Activated CD8-positive, alpha-beta memory T cell treated with anti-CD3 and anti-CD28 coated beads, Interleukin-2, amount 10 ng/mL, durations not matched to agents 7 days and 5 days (primary cell): ENCODE measurements at places on chromosomes 3 and 15.

GRCh38 chr15:69096196-69096595 is 64.2 kb upstream of the GLCE start:
- no peaks in the 10 kb centered on the region for H3K4me1 ChIP-seq
- no peaks in the 10 kb centered on the region for H3K36me3 ChIP-seq
- peaks cover 10% of the 10 kb centered on the region for H3K27me3 ChIP-seq
- no peak for DNase-seq
- no peak overlapping the region for H3K4me3 ChIP-seq
- H3K27ac ChIP-seq = no peak overlapping the region

GRCh38 chr3:98573181-98573728 is 20.2 kb downstream of the CPOX start:
- peaks cover 51% of the 10 kb centered on the region for H3K36me3 ChIP-seq
- H3K27me3 ChIP-seq = no peaks in the 10 kb centered on the region
- peak overlapping the region; percentile 67 for H3K4me3 ChIP-seq
- peaks cover 68% of the 10 kb centered on the region for H3K4me1 ChIP-seq
- no peak for DNase-seq
- peak overlapping the region; percentile 93 for H3K27ac ChIP-seq

- peaks cover 2% of the 10 kb centered on the region for H3K4me1 ChIP-seq
- DNase-seq = no peak
- H3K27me3 ChIP-seq = peaks cover 60% of the 10 kb centered on the region
- no peak overlapping the region for H3K27ac ChIP-seq
These were observed 1.1 kb downstream of the RAB6B start for GRCh38 chr3:133894353-133895207.

- H3K36me3 ChIP-seq = peaks cover 5% of the 10 kb centered on the region
- H3K27me3 ChIP-seq = no peaks in the 10 kb centered on the region
- no peak for DNase-seq
- H3K4me3 ChIP-seq = no peak overlapping the region
- no peaks in the 10 kb centered on the region for H3K4me1 ChIP-seq
- H3K27ac ChIP-seq = no peak overlapping the region
These were observed 66.3 kb downstream of the NIPA2 start for GRCh38 chr15:22904736-22905135.

- peaks cover 9% of the 10 kb centered on the region for H3K27me3 ChIP-seq
- H3K4me1 ChIP-seq = peaks cover 2% of the 10 kb centered on the region
- no peak for DNase-seq
- H3K27ac ChIP-seq = no peak overlapping the region
These were observed 33.3 kb downstream of the CA12 start for GRCh38 chr15:63348392-63348791.

DNA sequence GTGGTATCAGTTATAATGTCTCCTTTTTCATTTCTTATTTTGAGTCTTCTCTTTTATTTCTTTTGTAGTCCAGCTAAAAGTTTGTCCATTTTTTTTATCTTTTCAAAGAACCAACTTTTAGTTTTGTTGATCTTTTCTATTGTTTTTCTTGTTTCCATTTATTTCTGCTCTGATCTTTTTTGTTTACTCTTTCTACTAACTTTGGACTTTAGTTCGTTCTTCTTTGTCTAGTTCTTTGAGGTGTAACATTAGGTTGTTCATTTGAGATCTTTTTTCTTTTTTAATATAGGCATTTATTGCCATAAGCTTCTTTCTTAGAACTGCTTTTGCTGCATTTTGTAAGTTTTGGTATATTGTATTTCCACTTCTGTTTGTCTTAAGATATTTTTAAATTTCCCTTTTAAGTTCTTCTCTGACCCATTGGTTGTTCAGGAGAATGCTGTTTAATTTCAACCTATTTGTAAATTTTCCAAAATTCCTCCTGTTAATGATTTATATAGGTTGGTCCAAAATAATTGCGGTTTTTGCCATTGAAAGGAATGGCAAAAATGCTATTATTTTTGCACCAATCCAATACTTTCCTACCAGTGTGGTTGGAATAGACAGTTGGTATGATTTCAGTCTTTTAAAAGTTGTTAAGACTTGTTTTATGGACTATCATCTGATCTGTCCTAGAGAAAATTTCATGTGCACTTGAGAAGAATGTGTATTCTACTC is 51.2 kb downstream of the KAT2B start:
- no peak overlapping the region for H3K4me3 ChIP-seq
- H3K27me3 ChIP-seq = no peaks in the 10 kb centered on the region
- H3K4me1 ChIP-seq = peaks cover 23% of the 10 kb centered on the region

GRCh38 chr15:52749258-52749657 is 40.9 kb downstream of the ONECUT1 start:
- H3K27me3 ChIP-seq = peaks cover 63% of the 10 kb centered on the region
- H3K4me3 ChIP-seq = no peak overlapping the region
- H3K36me3 ChIP-seq = no peaks in the 10 kb centered on the region
- H3K4me1 ChIP-seq = peaks cover 2% of the 10 kb centered on the region
- DNase-seq = no peak

DNA sequence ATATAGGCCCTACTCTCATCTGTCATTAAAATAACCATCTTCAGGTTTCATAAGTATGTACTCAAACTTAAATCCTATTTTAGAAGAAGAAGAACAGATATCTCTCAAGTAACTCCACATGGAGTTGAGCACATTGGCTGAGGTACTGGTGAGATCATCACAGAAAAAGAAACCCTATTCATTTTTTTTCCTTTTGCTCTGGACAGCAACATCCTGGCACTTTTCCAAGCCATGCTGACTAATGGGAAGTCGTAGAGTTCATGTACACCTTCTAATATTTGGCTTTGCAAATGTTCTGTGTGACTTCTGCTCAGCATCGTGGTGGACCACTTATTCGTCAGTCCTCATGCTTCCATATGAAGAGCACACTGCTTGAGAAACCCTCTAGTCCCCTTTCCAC is 336.0 kb upstream of the KCNH8 start:
- no peaks in the 10 kb centered on the region for H3K27me3 ChIP-seq
- no peak overlapping the region for H3K4me3 ChIP-seq
- H3K4me1 ChIP-seq = peaks cover 7% of the 10 kb centered on the region
- H3K27ac ChIP-seq = no peak overlapping the region

DNA sequence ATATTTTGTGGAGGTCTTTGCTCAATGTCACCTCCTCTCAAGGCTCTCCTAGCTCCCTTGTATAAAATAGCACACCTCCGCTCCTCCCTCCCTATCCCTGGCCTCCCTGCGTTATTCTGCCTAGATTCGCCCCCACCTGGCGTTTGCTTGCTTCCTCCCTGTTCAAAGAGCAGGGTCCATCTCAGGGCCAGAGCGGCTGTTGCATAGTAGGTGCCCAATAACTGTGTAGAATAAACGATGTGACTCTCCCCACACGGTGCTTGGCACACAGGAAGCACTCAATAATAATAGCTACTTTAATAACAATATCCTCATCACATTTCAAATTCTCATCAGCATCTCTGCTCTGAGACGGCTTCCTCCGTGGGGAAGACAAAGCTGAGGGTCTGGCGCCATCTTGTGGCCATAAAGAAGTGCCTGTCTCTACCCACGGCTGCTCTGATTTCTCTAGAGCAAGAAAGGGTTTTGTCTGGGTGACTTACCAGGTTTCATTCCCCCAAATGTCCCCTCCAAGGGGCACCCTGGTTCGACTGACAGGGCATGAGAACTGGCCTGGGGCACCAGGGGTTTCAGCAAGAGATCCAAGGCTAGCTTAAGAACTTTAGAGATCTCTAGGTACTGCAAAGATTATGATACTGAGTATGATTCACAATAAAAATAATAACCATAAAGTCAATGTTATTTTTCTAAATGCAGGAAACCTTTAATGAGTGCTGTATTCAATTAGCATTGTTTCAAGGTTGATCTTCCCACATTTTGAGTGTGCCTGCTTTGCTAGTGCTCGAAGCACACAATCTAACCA is 16.1 kb downstream of the CD276 start:
- DNase-seq = peak; percentile 86
- H3K4me3 ChIP-seq = no peak overlapping the region
- no peaks in the 10 kb centered on the region for H3K36me3 ChIP-seq
- peaks cover 49% of the 10 kb centered on the region for H3K27me3 ChIP-seq
- H3K4me1 ChIP-seq = peaks cover 34% of the 10 kb centered on the region

GRCh38 chr3:66409771-66410754 is 90.8 kb downstream of the LRIG1 start:
- peaks cover 21% of the 10 kb centered on the region for H3K4me1 ChIP-seq
- peaks cover 11% of the 10 kb centered on the region for H3K36me3 ChIP-seq
- H3K27ac ChIP-seq = no peak overlapping the region
- DNase-seq = no peak

DNA sequence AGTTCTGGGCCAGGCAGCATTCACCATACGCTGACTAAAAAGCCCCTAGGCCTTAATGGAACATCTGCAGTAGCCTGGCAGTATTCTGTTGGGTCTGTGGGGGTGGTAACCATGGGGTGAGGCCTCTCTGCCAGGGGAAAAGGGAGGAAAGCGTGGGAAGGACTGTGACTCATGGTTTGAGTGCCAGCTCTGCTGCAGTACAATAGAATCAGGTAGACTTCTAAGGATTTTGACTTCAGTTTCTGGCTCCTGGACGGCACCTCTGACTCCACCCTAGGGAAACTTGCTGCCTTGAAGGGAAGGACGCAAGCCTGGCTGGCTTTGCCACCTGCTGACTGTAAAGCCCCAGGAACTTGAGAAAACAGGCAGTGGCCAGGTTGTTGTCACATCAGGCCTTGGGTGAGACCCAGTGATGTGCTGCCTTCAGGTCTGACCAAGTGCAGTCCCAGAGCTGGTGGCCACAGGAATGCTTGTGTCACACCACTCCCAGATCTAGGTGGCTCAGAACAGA is 148.6 kb downstream of the SUCNR1 start:
- no peaks in the 10 kb centered on the region for H3K36me3 ChIP-seq
- H3K4me3 ChIP-seq = no peak overlapping the region
- no peaks in the 10 kb centered on the region for H3K4me1 ChIP-seq
- H3K27me3 ChIP-seq = peaks cover 12% of the 10 kb centered on the region

- no peak overlapping the region for H3K4me3 ChIP-seq
- peaks cover 6% of the 10 kb centered on the region for H3K4me1 ChIP-seq
These were observed 12.5 kb downstream of the SMAD6 start for GRCh38 chr15:66714543-66714981.

DNA sequence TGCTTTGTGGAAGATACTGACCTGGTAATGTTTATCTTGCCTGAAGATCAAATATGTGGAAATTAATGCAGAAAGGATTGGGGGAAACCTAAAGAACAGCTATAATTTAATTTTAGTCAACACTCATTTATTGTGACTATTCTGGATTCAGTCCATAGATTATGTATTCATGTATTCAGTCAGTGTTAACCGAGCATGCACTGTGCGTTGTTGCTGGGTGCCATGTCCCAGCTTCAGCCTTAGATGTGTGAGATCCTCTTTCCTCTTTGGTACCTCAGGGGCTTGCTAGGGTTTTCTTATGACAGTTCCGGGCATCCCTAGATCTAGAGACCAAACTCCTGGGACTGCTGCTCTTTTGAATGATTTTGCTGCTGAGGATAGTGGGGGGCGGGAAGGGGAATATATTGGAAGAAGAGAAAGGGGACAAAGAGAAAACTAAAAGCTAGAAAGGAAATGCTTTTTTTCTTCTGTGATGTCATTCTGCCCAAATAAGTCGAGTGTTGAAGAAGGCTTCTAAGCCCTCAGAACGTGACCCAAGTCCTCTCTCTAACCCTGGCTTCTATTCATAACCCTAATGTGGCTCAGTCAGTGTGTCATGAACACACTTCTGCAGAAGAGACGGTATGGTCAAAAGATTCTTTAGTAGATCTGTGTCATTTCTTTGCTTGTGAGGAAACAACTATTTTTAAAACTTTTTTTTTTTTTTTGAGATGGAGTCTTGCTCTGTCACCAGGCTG is 33.5 kb downstream of the STARD9 start:
- peak; percentile 44 for DNase-seq
- H3K36me3 ChIP-seq = peaks cover 11% of the 10 kb centered on the region
- H3K4me3 ChIP-seq = peak overlapping the region; percentile 38
- peaks cover 57% of the 10 kb centered on the region for H3K4me1 ChIP-seq

- peaks cover 43% of the 10 kb centered on the region for H3K27me3 ChIP-seq
- H3K36me3 ChIP-seq = peaks cover 2% of the 10 kb centered on the region
- DNase-seq = no peak
- H3K27ac ChIP-seq = peak overlapping the region; percentile 81
These were observed 910 bp upstream of the ABHD6 start for GRCh38 chr3:58236527-58237237.

GRCh38 chr3:162292409-162292808 is 795.8 kb downstream of the OTOL1 start:
- H3K36me3 ChIP-seq = no peaks in the 10 kb centered on the region
- H3K4me1 ChIP-seq = no peaks in the 10 kb centered on the region
- no peak overlapping the region for H3K27ac ChIP-seq
- no peaks in the 10 kb centered on the region for H3K27me3 ChIP-seq
- no peak overlapping the region for H3K4me3 ChIP-seq

GRCh38 chr15:32135335-32135734 is 105.0 kb downstream of the CHRNA7 start:
- H3K4me3 ChIP-seq = no peak overlapping the region
- DNase-seq = no peak
- H3K27me3 ChIP-seq = peaks cover 7% of the 10 kb centered on the region

GRCh38 chr3:10401990-10402761 is 81.3 kb upstream of the SEC13 start:
- H3K27ac ChIP-seq = no peak overlapping the region
- no peaks in the 10 kb centered on the region for H3K4me1 ChIP-seq
- no peaks in the 10 kb centered on the region for H3K27me3 ChIP-seq
- no peak for DNase-seq
- H3K4me3 ChIP-seq = no peak overlapping the region
- no peaks in the 10 kb centered on the region for H3K36me3 ChIP-seq

GRCh38 chr3:129025691-129026435 is 24.8 kb downstream of the EFCC1 start:
- peak overlapping the region; percentile 96 for H3K27ac ChIP-seq
- H3K36me3 ChIP-seq = peaks cover 1% of the 10 kb centered on the region
- H3K4me1 ChIP-seq = peaks cover 27% of the 10 kb centered on the region
- peak overlapping the region; percentile 80 for H3K4me3 ChIP-seq
- peaks cover 6% of the 10 kb centered on the region for H3K27me3 ChIP-seq

DNA sequence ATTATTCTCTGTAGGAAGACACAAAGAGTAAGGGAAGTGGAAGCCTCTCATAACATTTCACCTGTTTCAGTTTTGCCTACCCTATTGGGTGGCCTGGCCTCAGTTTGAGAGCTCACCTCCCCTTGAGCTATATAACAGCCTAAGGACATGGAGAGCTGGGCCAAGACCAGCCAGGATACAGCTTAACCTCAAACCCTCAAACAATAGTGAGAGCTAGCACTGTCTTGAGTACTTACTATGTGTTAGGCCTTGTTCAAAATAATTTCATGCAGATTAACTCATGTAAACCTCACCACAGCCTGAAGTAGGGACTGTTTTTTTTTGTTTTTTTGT is 15.0 kb upstream of the TBL1XR1 start:
- H3K27me3 ChIP-seq = no peaks in the 10 kb centered on the region
- no peak for DNase-seq
- H3K27ac ChIP-seq = no peak overlapping the region
- H3K36me3 ChIP-seq = no peaks in the 10 kb centered on the region
- no peak overlapping the region for H3K4me3 ChIP-seq

- H3K27ac ChIP-seq = no peak overlapping the region
- H3K36me3 ChIP-seq = no peaks in the 10 kb centered on the region
- peaks cover 3% of the 10 kb centered on the region for H3K27me3 ChIP-seq
These were observed 538.5 kb upstream of the NECTIN3 start for GRCh38 chr3:110533089-110533488.

GRCh38 chr3:186129206-186129605 is 20.3 kb upstream of the ETV5 start:
- peaks cover 33% of the 10 kb centered on the region for H3K27me3 ChIP-seq
- H3K36me3 ChIP-seq = no peaks in the 10 kb centered on the region
- DNase-seq = no peak
- no peak overlapping the region for H3K4me3 ChIP-seq

- no peak for DNase-seq
- no peaks in the 10 kb centered on the region for H3K36me3 ChIP-seq
- no peaks in the 10 kb centered on the region for H3K4me1 ChIP-seq
- no peaks in the 10 kb centered on the region for H3K27me3 ChIP-seq
- H3K4me3 ChIP-seq = no peak overlapping the region
- H3K27ac ChIP-seq = no peak overlapping the region
These were observed 486.2 kb downstream of the IGSF11 start for GRCh38 chr3:118548434-118548833.
